ENCODE measurements at places on chromosomes 13 and 19. TPM values are rescaled to one million over a fixed set of nuclear protein-coding genes. Genes with fewer than 3 reads are reported as not detected.

GRCh38 chr19:40453151-40453735 lies 9.1 kb upstream of the SERTAD3 start:
- no peak for DNase-seq

Gene ELAVL3
- 98.2 TPM for total RNA-seq

GRCh38 chr19:16527334-16527935 lies 14.8 kb downstream of the CHERP start:
- DNase-seq = no peak

Gene GAPDHS
- not detected for total RNA-seq

Gene ANKLE1
- total RNA-seq = 0.82 TPM

DNA sequence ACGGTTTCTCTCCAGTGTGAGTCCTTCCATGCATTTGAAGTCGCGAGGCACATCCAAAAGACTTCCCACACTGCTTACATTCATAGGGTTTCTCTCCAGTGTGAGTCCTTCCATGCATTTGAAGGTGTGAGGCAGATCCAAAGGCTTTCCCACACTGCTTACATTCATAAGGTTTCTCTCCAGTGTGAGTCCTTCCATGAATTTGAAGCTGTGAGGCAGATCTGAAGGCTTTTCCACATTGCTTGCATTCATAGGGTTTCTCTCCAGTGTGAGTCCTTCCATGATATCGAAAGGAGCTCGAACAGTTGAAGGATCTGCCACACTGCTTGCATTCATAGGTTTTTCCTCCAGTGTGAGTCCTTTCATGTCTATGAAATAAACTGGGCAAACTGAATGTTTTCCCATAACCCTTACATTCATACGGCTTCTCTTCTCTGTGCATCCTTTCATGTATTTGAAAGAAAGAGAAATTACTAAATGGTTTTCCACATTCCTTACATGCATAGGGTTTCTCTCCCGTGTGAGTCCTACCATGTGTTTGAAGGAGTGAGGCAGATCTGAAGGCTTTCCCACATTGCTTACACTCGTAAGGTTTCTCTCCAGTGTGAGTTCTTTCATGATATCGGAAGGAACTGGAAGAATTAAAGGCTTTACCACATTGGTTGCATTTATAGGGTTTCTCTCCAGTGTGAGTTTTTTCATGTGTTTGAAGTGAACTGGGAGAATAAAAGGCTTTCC lies 20.3 kb downstream of the ZNF433 start:
- DNase-seq = no peak

- no peak for DNase-seq
Measured at GRCh38 chr19:3818918-3819317, 32.7 kb upstream of the MATK start.

Gene ZNF431
- 25.7 TPM for total RNA-seq

DNA sequence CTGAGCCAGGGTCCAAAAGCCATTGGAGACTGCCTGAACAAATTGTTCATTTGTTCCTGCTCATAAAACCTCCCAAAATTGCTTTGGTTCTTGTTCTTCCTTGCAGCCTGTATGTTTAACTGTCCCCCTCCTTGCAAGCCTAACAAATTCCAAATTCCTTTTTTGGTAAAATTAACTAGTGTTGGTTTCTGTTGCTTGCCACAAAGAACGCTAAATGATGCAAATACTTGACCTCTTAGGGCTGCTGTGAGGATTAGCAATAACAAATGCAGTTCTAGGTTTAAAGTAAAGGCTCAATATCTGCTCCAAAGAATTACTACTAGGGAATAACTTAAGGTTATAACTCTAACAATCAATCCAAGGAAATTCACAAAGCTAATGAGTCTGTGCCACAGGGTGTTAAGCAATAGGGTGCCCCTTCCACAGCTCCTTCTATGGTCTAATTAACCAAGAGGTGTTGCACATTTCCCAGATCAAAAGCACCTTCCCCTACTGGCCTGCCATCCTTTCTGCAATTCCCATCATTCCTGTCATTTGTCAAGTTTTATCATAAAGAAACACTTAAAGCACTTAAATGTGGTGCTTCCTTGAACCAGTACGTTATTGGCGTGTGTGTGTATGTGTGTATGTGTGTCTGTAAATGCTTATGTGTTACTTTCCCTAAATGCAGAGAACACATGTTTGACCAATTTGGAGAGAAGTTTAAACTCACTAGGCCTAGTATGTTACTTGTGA lies 110.2 kb downstream of the RAP2A start:
- no peak for DNase-seq
